ENCODE measurements at places on chromosomes 4 and X.

GRCh38 chrX:152912106-152912505 is 14.2 kb downstream of the ZNF185 start:
- no peak for DNase-seq

- DNase-seq, result peak; percentile 26
These were observed 694 bp downstream of the PDS5A start for GRCh38 chr4:39976945-39977488.

DNA sequence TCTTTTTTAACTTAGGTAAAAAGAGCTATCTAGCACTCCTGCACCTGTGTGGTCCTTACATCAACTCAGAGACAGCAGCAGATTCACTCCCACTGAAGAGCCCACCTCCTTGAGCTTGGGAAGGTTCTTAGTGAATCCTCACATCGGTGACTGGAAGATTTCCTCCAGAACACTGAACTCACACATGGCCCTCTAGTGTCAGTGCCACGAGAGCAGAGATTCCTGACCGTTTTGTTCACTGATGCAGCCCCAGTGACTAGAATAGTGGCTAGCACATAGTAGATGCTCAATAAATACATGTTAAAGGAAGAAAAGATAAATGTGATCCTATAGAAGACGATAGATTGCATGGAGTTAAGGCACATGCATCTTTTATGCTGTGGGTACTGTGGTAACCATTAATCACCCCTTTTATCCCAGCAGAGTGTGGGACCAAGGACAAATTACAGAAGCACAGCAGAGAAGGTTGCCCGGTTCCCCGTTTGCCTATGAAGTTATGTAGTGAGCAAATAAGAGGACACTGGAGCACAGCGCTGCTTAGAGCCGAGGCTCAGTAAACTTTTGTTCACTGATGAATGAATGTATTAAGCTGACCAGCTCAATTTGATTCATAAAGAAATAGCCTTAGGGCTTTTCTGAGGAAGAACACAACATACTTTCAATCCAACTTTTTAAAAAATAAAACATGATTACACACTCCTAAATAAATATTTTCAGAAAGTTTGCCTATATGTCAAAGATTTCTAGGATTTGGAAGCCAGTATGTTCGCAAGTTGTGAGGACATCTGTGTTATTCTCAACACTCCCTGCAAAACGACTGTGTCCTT is 8.7 kb downstream of the GASK1B start:
- no peak for DNase-seq

GRCh38 chrX:48737940-48738339 is 23.6 kb upstream of the GLOD5 start:
- DNase-seq, result no peak

DNA sequence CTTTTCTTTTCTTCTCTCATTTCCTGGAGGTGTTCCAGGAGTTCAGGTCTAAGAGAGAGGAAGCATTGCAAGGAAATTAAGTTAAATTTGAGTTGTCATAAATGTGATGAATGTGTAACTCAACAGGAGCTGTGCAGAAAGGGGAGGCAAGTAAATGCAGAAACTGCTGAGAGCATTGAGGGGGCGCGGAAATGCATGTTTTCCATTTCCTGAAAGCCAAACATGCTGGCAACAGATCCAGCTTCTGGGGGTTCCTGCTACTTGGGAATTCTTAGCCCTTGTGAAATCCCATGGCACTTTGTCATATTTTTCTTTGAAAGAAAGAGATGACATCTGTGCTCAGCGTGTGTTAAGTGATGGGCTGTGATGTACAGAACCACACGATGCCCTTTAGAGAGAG is 33.8 kb upstream of the NAP1L5 start:
- DNase-seq, result no peak

DNA sequence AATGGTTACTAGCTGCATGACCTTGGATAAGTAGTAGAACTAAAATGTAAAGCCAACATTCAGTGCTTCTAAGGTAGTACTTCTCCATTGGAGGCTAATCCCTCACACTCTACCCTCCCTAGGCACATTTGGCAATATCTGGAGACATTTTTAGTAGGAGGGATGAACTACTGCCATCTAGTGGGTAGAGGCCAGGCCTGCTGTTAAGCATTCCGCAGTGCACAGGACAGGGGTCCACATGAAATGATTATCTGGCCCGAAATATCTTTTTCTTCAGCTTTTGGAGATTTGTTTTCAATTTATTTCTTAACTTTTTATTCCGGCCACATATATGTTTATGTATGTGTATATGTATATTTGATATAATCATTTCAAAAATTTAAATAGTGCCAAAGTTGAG is 36.0 kb upstream of the SPANXC start:
- DNase-seq, result no peak

GRCh38 chr4:63169836-63170235 is 1239.4 kb downstream of the TECRL start:
- no peak for DNase-seq

DNA sequence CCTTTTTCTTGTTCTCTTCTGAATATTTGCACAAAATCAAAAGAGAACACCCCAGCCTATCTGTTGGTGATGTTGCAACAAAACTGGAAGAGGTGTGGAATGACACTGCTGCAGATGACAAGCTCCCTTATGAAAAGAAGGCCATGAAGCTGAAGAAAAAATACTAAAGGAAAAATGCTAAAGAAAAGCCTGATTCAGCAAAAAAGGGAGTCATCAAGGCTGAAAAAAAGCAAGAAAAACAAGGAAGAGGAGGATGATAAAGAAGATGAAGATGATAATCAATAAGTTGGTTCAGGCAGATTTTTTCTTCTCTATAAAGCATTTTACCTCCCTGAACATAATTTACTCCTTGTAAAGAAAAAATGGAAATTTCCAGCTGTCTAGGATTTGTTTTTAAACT is 1538.8 kb downstream of the RPA4 start:
- DNase-seq, result no peak
